Stimulated activated CD8-positive, alpha-beta memory T cell treated with anti-CD3 and anti-CD28 coated beads, Interleukin-15, amount 100 ng/mL, for 4 hours (primary cell): ENCODE measurements at places on chromosomes 6 and 20.

DNA sequence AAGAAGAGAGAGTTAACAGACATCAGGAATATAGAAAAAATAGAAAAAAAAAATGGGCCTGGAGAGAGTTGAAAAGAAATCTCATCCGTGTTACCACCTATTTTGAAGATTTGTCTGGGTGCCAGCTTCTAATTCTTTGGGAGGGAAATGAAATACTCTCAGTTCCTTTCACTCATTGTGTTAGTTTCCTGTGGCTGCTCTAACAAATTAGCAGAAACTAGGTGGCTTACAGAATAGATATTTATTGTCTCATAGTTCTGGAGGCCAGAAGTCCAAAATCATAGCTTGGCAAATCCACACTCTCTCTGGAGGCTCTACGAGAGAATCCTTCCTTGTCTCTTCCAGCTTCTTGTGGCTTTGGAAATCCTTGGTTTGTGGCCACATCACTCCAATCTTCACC lies 225.1 kb upstream of the BTBD3 start:
- DNase-seq: no peak

DNA sequence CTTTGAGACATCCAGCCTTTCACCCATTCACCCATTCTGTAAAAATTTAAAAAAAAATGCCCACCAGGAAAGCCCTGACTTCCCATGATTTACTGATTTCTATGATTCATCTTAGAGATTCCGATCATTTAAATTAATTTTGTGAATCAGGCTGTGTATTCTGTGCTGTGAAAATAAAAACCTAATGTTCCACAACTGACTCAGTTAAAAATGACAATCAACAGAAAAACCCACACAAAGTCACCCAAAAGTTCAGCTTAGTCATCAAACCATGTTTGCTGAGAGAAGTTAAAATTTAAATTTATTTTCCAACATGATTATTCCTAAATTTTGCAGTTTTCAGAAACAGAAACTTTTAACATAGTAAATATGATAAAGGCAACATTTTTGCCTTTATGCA lies 509.9 kb downstream of the TENT5A start:
- DNase-seq: no peak

DNA sequence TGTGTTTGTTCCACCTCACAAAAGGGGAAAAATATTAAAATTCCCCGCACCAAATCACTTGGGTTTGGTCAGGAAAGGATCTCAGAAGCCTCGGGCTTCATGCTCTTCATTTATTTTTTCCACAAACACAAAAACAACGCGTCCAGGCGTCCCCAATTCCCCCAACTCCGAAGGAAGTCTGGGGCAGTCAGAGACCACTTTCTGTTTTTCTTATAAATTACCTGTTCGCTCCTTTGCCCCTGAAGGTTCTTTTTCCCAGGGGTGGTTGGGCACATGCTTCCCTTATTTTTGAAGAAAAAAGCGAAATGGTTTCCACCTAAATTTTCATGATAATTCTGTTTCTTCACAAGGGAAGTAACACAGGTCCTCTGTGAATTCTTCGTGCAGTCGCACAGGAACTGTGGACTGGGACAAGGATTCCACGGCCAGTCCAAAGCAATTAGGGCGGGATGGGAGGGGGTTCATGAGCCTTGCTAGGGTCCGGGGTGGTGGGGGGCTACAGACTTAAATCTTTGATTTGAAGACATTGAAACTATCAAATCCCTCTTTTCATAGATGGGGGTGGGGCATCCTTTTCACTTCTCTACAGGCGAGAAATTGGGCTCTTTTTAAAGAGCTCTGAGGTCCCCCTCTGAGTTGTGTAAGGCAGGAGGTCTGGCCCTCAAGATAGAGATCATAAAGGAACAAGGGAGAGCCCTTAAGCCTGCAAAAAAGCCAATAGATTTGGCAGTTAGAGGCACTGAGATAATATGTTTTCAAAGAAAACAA lies 30.5 kb upstream of the HFE start:
- no peak for DNase-seq

- DNase-seq: no peak
These were observed 135.7 kb downstream of the ATXN1 start for GRCh38 chr6:16625291-16626265.
